NCI-H524 (cell line): ENCODE measurements at places on chromosomes 7 and 10.

GRCh38 chr7:112383671-112384417 lies 66.4 kb upstream of the IFRD1 start:
- peak; percentile 25 for DNase-seq

GRCh38 chr7:17362439-17363105 lies 64.1 kb downstream of the AHR start:
- no peak for DNase-seq

DNA sequence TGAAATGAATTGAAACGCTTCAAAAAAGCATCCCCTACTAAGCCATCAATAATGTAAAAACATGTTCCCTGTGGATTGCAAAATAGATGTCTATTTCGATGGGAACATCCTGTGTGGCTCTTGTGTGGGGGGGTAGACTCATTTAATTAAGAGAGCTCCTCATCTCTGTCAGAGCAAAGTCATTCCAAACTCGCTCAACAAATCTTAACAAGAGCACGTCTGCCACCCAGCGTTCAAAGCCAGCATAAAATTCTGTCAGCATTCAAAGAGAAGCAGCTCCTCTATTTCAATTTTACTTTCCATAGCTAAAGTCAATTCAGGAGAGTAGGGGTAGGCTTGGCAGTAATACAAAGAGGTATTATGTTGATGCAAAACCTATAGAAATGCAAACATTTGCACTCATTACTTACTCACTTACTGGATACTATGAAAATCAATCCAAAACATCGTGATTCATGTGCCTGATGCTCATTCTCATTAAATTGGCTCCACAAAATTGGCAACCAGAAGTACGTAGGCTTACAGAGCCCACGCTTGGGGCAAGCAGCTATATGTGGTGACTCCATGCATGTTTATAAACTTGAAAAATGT lies 114.9 kb downstream of the IPMK start:
- DNase-seq: peak; percentile 44

- DNase-seq: peak; percentile 65
Measured at GRCh38 chr10:124296121-124296812, 122.5 kb downstream of the OAT start.

GRCh38 chr10:12098966-12099365 lies 30.2 kb downstream of the DHTKD1 start:
- no peak for DNase-seq

- DNase-seq: no peak
Measured at GRCh38 chr7:111029574-111030251, 61.2 kb upstream of the LRRN3 start.

DNA sequence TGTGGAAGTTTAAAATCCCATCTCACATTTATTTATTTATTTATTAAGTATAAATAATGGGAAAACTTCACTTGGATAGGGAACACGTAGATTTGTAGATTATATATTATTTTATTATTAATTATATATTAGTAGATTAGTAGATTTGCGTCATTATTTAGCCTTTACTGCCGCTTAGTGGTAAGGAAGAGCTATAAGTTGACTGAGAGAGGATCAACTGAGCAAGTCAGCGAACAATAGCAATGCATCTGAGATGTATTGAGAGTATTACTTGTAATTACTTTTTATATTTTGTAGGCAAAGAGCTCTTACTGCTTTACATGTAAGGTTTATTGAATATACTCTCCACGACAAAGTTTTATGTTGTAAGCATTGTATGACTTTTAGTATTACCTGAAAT lies 244.5 kb upstream of the ANKRD30A start:
- no peak for DNase-seq

GRCh38 chr10:117551330-117552155 lies 9.0 kb downstream of the EMX2 start:
- DNase-seq: no peak

DNA sequence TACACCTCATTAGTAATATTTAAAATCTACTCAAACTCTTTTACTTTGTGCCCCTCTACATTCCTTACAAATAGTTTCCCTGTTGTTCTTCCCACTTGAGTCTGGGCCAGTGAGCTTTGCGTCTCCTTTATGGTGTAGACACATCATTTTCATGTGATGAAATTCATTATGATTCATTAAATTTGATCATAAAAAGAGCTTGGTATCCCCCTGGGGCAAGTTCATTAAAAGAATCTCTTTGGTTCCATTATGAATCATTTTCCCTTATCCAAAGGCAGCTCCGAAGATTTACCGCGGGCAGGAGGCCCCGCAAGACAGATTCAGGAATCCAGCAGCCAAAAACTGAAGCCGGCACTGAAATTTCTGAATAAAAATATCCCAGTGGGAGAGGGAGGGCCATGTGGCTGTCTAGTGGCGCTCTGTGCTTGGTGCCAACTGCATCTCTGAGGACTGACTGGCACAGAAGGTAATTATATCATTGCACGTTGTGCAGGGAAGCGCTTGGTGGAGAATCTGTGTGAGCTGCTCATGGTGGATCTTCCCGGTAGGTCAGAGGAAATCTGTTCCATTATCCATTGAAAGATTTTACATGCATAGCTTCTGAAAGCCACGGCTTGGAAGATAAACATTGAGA lies 151.4 kb upstream of the PITRM1 start:
- DNase-seq: no peak

GRCh38 chr7:47764746-47765145 lies 182.8 kb upstream of the TNS3 start:
- DNase-seq: no peak

DNA sequence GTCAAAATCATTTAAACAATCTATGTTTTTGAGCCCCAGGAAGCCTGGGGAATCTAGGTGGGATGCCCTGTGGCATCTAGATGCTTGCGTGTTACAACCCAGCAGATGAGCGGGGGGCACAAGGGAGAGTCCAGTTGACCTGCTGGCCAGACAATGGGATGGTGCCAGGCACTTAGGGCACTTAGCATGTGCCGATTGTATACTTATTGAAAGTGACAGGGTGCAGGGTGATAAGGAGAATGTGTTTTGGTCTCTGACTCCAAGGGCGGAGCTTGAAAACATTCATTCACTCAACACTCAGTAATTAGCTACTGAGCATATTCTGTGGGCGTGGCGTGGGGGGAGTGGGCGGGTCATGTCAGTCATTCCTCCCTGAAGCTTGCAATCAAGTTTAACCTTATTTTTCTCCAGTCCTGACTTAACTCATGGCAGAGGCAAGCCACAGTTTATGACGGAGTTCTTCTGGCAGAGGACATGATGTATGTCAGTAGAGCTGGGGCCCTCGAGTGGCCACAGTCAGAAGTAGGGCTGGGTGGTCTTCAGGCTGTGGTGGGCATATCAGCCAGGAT lies 115.1 kb downstream of the PRKCQ start:
- DNase-seq: no peak

GRCh38 chr10:78081292-78081691 lies 47.6 kb downstream of the RPS24 start:
- DNase-seq: no peak

- DNase-seq: no peak
Measured at GRCh38 chr7:8434290-8435002, 1.0 kb downstream of the NXPH1 start.

GRCh38 chr10:113967126-113967525 lies 76.5 kb upstream of the ADRB1 start:
- DNase-seq: no peak

DNA sequence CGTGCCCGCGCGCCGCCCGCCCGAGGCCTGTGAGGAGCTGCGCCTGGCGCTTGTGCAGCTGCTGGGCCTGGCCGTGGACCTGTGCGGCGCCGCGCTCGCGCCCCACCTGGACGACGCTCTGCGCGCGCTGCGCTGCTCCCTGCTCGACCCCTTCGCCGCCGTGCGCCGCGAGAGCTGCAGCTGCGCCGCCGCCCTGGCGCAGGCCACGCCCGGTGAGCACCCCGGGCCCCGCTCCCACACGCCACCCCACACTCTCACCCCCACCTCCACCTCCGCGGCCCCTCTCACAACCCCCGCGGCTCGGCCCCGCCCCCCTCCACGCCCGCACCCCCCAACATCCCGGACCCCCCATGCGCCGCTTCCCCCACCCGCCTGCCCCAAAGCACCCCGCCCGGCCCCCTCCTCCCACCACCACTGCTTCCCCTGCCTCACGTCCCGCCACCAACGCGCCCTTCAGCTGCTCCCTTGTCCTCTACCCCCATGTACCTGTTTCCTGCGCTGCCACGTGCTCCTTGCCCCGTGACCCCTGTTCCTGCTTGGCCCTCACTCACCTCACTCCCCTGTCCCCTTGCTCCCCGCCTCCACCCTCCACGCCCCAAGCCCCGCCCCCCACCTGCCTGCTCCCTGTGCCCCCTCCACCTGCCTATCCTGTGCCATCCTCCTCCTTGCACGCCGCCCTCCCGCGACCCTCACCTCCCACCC lies at the start of gene PRKAR1B:
PRKAR1B (minus strand) TSS at position 178 of the 702 bp plus-strand sequence. CDS start 15,776 bp downstream, outside the sequence.
- peak; percentile 11 for DNase-seq

DNA sequence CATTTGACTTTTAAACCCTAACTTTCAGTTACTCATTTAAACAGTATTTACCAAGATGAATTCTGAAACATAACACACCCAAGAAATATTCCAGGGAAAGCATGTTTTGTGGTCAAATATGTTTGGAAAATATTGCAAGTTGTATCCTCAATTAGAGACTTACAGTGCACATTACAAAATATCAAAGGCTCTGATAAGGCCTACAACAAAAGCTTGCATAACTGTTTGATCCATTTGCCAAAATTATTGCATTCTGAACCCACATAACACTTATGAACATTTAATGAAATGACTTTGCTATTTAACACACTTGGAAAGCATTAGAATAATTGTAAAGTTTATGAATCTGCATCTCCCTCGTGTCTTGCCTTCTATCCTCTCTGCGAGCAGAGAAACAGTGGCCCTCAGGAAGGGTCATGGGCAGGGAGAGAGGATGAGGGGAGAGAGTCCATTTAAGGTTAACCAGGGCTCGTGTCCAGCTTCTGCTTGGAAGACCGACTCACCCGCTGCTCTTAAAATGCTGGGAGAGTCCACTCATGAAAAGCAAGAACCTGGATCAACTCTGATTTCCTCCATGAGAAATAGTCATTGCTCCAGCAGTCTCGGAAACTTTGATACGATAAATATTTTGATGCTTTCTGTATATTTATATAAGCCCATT lies 408.2 kb upstream of the ZMIZ1 start:
- no peak for DNase-seq

GRCh38 chr10:124564881-124565280 lies 103.3 kb downstream of the LHPP start:
- no peak for DNase-seq

DNA sequence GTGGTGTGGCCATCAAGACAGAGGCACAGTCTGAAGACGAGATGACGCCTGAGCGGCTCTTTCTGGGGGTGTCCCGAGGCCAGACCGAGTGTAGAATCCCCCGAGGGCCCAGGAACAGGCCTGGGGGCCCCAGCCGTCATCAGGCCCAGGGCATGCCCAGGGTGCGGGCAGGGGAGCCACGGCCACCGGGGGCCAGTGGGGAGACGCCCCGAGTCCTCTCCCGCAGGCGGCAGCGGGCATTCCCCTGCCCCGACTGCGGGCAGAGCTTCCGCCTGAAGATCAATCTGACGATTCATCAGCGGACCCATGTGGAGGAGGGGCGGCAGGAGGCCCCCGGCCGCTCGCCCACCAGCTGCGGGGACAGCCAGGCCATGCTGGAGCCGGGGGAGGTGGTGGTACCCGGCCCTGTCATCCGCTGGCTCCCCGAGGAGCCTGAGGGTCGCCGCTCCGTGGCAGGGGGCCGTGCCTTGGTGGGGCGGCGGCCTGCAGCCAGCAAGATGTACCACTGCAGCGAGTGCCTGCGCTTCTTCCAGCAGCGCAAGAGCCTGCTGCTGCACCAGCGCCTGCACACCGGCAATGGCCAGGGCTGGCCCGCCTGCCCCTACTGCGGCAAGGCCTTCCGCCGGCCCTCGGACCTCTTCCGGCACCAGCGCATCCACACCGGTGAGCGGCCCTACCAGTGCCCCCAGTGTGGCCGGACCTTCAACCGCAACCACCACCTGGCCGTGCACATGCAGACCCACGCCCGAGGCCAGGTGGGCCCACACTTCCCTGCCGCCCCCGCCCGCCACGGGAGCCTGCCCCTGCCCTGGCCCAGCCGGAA lies 19.7 kb downstream of the ZNF783 start:
- no peak for DNase-seq

GRCh38 chr10:69826789-69827554 lies 25.3 kb downstream of the COL13A1 start:
- DNase-seq: no peak

DNA sequence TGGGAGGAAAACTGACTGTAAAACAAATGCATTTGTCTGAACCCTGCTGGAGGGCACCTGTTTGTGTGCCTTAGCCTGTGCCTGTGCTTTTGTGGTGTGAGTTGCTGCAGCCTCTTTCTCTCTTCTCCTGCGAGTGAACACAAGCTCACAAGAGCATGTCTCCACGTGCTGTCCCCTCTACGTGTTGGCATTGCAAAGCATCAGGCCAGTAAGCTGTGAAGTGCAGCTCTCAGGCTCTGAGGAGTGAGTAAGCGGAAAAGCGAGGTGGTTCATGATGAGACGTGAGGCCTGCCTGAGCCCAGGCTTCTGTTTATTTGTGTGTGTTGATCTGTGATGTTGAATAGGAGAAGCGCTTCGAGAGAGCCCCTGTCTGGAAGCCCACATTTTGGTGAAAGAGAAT lies 85.6 kb upstream of the PDCD4 start:
- no peak for DNase-seq

DNA sequence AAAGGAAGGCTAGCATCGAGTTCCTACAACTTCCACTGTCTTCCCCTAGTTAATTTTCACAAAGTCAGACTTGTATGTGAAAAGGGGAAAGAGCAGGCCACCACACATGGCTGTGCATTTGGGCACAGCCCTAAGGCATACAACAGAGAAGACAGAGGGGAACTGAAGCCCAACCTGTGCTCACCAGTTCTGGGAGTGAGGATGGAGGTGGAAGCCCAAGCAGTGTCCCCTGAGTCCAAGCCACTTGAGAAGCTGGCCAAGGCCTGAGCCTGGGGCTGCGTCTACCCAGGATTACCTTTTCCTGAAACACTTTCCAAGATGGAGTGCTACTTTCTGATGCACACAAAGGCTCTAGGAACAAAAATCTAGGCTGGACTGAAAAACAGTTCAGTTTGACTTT lies 20.3 kb downstream of the GPNMB start:
- DNase-seq: no peak

- DNase-seq: no peak
Measured at GRCh38 chr7:31553661-31554081, 39.8 kb downstream of the ITPRID1 start.

GRCh38 chr10:113320211-113320610 lies 232.6 kb upstream of the HABP2 start:
- no peak for DNase-seq

GRCh38 chr10:117646718-117647117 lies 104.2 kb downstream of the EMX2 start:
- peak; percentile 22 for DNase-seq

DNA sequence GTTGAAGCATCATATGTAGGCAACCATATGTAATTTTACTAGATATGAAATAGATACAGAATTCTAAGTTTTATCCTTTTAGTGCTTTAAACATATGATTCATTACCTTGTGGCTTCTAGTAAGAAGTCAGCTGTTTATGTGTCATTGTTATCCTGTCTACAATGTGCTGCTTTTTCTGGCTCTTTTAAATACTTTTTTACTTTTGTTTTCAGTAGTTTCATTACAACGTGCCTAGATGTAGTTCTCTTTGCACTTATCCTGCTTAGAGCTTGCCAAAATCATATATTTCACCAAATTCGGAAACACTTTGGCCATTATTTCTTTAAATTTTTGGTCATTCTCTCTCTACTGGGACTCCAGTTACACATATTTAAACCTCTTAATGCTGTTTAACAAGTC lies 26.4 kb downstream of the YAE1 start:
- no peak for DNase-seq

- peak; percentile 29 for DNase-seq
Measured at GRCh38 chr7:136874393-136875032, 6.1 kb downstream of the CHRM2 start.

GRCh38 chr7:157519246-157519645 lies 182.4 kb downstream of the DNAJB6 start:
- no peak for DNase-seq

GRCh38 chr7:127089146-127089545 lies 163.6 kb downstream of the GRM8 start:
- no peak for DNase-seq
